ENCODE measurements at places on chromosomes 1 and 21.

DNA sequence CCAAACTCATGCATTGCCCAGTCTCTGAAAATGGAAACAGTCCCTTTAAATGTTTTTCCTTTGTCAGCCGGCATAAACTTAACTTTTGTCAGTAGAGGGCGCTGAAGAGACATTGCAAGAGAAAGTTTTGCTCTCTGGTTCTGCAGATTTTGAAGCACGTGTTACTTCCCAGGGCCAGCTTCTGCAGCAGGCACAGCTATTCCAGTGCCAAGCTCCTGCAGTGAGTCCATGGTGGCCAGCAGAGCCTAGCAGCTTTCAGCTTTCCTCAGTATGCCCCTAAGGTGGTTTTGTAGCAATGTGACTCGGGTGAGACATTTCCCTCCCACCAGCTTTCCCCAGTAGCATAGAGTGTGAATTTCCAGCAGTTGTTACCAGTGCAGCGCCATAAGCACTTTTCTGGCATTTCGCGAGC is 2.6 kb upstream of the IFI44L start:
- peak; percentile 65 for DNase-seq

DNA sequence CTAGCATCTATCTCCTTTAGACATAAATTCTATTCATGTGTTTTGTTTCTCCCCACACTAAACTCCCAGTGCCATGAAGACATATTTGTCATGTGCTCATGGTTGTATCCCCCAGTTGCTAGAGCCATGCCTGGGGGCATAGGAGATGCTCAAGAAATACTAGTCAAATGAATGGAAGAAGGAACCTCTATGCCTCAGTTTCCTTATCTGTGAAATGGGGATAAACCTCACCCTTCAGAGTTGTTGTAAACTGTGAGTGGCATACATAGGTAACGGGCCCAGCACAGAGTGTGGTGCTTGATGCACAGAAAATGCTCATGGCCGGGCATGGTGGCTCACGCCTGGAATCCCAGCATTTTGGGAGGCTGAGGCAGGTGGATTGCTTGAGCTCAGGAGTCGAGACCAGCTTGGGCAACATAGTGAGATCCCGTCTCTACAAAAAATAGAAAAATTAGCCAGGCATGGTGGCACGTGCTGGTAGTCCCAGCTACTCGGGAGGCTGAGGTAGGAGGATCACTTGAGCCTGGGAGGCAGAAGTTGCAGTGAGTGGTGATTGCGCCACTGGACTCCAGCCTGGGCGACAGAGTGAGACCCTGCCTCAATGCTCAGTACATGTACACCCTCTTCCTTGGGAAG is 8.7 kb downstream of the LDLRAD2 start:
- no peak for DNase-seq

GRCh38 chr1:173506437-173506836 is 29.3 kb downstream of the PRDX6 start:
- DNase-seq = no peak

GRCh38 chr1:8540261-8540941 is 222.5 kb downstream of the SLC45A1 start:
- no peak for DNase-seq

- no peak for DNase-seq
These were observed 96.6 kb downstream of the ASTN1 start for GRCh38 chr1:177067752-177068410.

DNA sequence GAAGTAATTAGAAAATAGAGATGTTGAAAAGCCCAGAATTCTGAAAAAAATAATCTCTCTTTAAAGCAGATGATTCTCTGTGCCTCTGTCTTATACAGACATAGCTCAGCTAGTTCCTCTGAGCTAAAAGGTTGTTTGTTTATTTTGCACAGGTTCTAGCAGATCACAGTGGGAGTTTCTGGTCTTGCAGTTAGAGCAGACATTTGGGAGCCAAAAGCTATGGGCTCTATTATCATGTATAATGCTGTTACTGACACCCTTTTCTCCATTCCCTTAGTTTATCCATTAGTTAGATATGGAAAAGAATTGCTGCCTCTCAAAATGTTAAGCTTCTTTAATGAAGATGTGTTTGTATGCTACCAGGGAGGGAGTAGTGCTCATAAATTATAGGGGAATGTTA is 20.5 kb upstream of the CD55 start:
- no peak for DNase-seq

DNA sequence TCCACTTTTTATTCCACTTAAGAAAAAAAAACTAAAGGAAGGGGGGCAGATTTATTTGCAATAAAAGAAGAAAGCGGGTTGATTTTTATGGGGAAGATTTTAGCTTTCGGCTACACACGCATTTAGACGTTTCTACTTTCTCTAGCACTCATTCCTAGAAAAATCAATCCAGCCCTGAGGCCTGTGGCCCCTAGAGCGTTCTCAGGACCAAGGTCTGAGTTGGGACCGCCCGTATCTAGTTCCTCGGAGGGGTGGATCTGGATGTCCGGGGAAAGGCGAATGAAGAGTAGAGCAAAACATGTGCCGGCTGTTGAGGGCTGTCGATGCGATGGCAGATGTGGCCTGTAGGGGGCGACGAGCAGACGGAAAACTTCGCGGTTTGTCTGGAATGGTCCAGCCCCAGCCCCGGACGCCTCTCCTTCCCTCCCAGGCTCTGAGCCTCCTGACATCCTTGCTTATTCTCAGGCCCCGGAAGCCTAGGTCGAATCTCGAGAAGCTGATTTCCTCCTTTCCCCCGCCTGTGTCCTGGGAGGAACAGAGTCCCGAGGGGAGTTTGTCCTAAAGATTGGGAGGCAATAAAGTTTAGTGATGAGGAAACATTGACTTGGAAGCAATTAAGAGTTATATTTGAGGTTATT is 5.2 kb downstream of the FOXD3 start:
- DNase-seq = peak; percentile 18

GRCh38 chr1:40226192-40226591 is 21.5 kb upstream of the TMCO2 start:
- DNase-seq = no peak

- peak; percentile 41 for DNase-seq
These were observed 22.6 kb downstream of the ETNK2 start for GRCh38 chr1:204128964-204129896.

DNA sequence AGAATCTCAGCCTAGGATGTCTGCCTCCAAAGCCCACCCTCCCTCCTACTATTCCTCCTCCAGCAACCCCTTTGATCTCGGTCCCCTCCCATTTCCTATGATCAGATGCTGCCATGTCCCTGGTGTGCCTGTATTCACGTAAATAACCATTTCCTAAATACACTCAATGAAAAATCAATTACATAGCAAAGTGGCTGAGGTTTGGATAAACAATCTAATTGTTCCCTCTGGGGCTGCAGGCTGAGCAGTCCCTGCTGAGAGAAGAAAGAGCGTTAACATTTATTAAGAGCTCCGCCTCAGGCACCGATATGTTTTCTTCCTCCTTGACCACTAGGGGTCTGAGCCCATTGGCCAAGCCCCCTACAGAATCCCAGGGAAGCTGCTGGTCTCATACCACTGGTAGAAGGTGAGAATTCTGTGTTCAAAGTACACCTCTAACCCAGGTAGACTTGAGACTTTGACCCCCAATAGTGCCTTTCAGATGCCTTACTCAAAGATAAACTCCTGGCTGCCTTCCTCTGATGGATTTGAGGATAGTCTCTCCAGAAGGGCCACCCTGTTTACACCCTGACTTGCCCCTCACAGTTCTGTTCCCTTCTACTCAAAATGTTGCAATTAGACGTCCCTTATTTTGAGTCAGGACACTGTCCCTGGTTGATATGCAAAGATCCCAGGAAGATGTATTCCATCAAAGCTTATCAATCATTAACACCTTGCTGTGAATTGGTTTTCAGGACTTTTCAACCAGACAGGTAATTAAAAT is 33.9 kb upstream of the CAMK1G start:
- no peak for DNase-seq

DNA sequence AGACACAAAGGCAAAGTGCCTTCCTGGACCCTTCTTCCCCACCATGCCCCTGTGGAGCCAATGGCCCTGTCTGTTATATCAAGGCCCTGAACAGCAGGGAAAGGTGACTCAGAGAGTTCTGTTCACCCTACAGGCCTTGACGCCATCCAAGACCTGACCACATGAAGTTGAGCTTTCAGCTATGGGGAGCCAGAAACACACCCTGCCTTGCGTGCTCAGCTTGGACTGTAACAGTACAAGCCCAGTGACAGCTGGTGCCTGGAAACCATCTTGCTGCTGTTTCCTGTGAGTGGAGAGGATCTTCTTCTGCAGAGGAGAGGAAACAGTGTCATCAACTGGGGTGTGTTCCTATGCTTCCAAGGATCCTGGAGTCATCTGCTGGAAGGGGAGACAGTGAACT is 165.0 kb upstream of the IRF2BP2 start:
- DNase-seq = no peak

DNA sequence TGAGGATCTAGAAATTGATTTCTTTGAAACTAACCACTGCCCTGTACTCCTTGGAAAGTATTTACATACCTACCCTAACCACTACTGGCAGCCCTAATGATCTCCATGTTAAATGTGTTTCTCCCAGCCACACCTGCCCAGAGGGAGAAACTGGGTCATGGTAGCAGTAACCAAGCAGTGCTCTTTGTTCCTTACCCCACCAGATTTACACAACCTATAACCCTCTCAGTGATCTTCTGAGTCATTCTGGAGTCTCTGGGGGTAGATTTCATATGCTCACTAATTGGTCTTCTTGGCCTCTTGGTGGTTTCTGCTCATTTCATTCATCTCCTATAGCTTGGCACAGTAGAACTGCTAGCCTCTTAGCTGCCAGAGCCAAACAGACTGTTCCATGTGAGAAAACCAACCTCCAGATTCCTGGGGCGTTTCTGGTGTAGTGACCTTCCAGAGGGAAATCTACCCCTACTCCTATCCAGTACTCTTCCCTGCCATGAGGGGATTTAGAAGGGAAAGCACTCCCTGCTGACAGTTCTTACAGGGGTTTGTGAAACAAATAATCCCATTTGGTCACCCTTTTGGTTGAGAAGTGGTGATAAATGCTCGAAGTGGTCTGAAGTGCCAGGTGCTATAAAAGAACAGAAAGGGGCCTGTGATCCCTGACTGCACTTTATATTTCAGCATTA is 36.2 kb upstream of the LRIG2 start:
- no peak for DNase-seq

DNA sequence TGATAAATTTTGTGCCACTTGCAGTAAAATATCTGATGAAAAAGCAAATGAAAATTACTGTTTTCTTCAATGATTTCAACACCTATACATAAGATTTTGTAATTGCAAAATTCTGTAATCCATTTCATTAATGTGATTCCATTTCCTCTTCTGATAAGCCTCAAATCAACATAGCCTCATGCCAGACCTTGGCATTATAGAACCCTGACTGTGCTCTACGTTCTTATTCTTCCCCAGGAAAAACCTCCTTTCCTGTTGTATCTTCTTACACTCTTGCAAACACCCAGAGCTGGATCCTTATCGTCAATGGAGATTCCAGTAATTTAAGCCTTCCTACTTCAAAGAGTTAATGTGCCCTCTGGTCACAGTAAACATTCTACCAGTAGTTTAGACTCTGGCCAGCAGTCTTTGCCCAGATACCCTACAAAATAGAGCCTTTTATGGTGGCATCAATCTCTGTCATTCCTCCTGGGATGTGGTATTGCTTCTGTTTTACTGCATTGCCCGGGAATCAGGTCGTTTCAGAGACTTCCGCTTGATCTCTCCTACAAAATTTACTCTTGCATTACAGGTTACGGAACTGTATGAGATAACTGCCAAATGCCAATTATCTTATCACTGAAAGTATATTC is 48.5 kb upstream of the CHRM3 start:
- no peak for DNase-seq

GRCh38 chr1:29767769-29768425 is 531.6 kb downstream of the PTPRU start:
- DNase-seq = no peak

- no peak for DNase-seq
These were observed 194.4 kb upstream of the KAZN start for GRCh38 chr1:14403961-14404645.

DNA sequence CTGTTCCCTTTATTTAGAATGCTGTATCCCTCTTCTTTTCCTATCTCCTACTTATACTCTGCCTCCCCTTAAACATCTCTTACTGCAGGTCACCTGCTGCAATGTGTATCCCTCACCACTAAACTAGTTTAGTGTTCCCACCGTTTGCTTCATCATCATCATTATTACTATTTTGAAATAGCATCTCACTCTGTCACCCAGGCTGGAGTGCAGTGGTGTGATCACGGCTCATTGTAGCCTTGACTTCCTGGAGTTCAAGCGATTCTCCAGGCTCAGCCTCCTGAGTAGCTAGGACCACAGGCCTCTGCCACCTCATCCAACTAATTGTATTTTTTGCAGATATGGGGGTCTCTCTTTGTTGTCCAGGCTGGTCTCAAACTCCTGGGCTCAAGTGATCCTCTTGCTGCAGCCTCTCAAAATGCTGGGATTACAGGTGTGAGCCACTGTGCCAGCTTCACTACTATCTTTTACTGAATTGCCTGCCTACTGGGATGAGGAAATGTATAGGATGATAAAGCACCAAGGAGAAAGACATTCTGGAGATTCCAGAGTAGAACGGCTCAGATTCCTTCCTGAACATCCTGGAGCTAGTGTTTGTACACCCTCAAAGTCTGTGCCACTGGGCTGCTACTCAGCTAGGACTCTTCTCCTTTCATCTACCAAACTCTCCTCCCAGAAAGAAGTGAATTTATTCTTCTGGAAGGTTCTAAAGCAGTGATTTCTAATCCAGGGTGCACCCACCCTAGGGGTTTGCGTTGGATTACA is 8.6 kb upstream of the IFNAR1 start:
- DNase-seq = no peak

GRCh38 chr1:223031733-223032601 is 111.1 kb downstream of the TLR5 start:
- DNase-seq = no peak

- DNase-seq = no peak
These were observed 18.8 kb downstream of the TMCC2 start for GRCh38 chr1:205246351-205247119.

DNA sequence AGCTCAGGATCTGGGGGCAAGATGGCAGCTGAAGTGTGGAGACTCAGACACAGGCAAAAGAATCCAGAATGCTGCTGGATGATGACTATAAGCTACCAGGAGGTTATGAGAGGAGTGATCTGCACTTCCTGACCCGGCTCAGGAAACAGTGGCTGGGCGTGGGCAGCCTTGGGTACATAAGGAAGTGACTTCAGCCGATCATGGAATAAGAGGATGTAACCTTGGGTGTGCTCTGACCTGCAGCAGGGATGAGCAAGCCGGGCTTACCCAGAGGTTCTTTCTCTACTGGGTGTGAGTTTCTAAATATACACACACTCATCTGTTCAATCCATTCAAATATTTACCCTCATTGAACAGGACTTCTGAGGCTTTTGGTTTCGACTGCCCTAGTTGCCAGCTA is 62.7 kb downstream of the CD34 start:
- DNase-seq = no peak

GRCh38 chr1:12316331-12316730 is 86.5 kb downstream of the VPS13D start:
- no peak for DNase-seq

GRCh38 chr1:148435406-148435805 is 47.7 kb downstream of the PPIAL4G start:
- no peak for DNase-seq

- no peak for DNase-seq
These were observed 69.7 kb downstream of the NOS1AP start for GRCh38 chr1:162139211-162139610.

- no peak for DNase-seq
These were observed 24.9 kb upstream of the CTBS start for GRCh38 chr1:84598846-84599741.

- DNase-seq = no peak
These were observed 4.0 kb upstream of the PLEKHM2 start for GRCh38 chr1:15680131-15680530.

GRCh38 chr1:207968521-207969009 is 57.6 kb upstream of the CD34 start:
- DNase-seq = no peak

- DNase-seq = no peak
These were observed 19.1 kb upstream of the EDN2 start for GRCh38 chr1:41503538-41504113.

- no peak for DNase-seq
These were observed 16.8 kb upstream of the ETV3 start for GRCh38 chr1:157154940-157155514.

Measured in activated CD4-positive, alpha-beta T cell treated with anti-CD3 and anti-CD28 coated beads, Interleukin-2, amount 50 U/mL, for 24 hours (primary cell).